ENCODE measurements at places on chromosomes 5 and 9.

- peaks cover 7% of the 10 kb centered on the region for H3K4me1 ChIP-seq
- no peaks in the 10 kb centered on the region for H3K36me3 ChIP-seq
- no peak overlapping the region for H3K27ac ChIP-seq
- DNase-seq = no peak
Observed at GRCh38 chr5:160534125-160534524, 112.5 kb downstream of the PTTG1 start.

DNA sequence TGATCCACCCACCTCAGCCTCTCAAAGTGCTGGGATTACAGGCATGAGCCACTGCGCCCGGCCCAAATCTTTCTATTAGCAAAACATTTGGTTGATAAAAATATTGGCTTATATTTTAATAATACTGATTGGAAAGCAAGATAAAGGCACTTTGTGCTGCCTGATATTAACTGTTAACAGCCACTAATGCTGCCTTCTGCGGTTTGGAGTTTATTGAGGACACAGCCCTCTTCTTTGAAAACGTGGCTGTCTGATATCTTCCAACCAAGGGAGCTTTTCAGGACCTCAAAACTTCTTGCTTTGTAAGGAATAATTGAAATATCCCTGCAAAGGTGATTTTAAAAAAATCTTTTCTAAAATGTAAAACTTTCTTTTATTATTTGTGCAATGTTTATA, 94.0 kb downstream of the IQGAP2 start:
- H3K36me3 ChIP-seq = no peaks in the 10 kb centered on the region
- no peaks in the 10 kb centered on the region for H3K27me3 ChIP-seq
- peaks cover 8% of the 10 kb centered on the region for H3K4me1 ChIP-seq
- no peak for DNase-seq
- no peak overlapping the region for H3K27ac ChIP-seq
- no peak overlapping the region for H3K4me3 ChIP-seq

DNA sequence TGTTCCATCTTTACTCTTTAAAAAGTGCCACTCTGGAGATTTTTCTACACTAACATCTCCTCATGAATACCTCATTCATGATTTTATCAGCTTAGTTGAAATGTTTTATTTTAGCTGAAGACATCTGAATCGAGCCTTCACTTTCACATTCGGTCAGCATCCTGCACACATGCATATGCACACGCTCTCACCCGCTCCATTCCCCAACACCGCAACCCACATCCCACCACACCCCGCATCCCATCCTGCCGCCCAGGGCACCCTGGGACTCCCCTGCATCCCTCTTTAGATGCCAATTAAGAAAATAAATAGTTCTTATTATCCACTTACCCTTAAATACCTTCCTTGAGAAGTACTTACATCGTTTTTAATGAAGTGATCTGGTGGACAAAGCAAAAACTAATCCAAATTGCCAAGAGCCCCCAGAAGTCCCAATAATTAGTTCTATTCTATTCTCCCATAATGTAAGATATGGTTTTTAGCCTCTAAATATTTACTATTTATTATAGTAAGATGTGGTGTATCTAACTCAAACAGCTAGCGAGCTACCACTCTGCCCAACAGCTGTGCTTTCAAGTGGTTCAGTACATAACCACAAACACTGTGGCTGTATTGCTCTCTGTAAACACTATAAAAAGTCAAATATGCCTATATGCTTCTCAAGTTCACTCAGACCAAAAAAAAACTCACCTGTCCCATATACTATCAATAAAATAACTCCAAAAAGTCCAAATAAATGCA, 38.2 kb downstream of the GZMK start:
- no peaks in the 10 kb centered on the region for H3K4me1 ChIP-seq
- H3K4me3 ChIP-seq = no peak overlapping the region
- H3K27me3 ChIP-seq = no peaks in the 10 kb centered on the region
- H3K27ac ChIP-seq = no peak overlapping the region
- DNase-seq = no peak

DNA sequence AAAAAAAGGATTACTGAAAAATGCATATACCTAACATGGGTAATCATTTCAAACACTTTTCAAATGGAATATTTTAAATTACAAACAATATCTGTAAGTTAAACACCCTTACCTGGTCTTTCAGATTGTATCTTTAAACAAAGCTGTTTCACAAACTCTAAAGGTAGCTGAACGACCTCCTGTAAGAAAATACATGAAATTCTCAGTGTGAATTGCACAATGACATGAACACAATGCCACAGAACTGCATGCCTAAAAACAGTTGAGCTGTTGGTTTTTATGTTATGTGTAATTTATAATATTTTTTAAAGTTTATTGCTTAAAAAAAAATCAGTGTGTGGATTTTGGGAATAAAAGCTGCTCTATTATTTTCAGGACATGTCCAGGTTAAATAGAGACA, 17.5 kb downstream of the IPPK start:
- no peaks in the 10 kb centered on the region for H3K36me3 ChIP-seq
- H3K4me1 ChIP-seq = no peaks in the 10 kb centered on the region
- H3K27ac ChIP-seq = no peak overlapping the region
- no peak overlapping the region for H3K4me3 ChIP-seq

GRCh38 chr5:123170816-123171215, 81.8 kb downstream of the PRDM6 start:
- no peaks in the 10 kb centered on the region for H3K27me3 ChIP-seq
- H3K4me3 ChIP-seq = no peak overlapping the region
- H3K27ac ChIP-seq = no peak overlapping the region
- DNase-seq = no peak

All from pancreas (tissue), 10 donors.